ENCODE measurements at places on chromosomes 5 and 9.

- no peak for DNase-seq
Observed at GRCh38 chr5:78747705-78748359, 99.3 kb upstream of the LHFPL2 start.

DNA sequence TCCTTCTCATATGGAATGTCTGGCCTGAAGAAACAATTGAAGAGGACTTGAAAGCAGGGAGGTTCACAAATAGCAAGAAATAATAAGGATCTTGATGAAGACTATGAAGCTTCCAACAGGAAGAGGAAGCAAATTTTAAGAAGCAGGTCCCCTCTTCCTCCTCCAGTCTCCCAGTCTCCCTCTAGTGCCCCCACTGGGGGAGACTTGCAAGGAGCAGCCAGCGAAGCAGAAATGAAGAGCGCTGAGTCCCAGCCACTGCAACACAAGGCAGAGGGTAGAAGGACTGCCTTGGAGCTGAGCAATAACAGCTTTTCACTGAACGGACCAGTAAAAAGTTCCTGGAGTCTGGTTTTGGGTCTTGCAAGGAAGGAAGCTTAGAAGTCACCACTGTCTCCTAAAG is 32.6 kb upstream of the ACO1 start:
- DNase-seq = no peak

DNA sequence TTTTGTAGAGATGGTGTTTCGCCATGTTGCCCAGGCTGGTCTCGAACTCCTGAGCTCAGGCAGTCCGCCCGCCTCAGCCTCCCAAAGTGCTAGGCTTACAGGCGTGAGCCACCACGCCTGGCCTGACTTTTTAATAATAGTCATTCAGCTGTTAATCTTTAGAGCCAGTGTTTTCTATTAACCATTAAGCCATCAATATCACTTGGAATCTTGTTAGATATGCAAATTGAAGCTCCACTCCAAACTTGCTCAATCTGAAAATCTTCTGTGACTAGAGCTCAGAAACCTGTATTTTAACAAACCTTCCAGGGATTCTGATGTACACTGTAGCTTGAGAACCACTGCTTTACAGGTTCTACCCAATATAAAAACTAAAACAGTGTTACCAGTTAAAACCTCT is 113.5 kb downstream of the CDC42SE2 start:
- no peak for DNase-seq

- no peak for DNase-seq
Observed at GRCh38 chr5:147223948-147224791, 10.7 kb upstream of the STK32A start.
